ENCODE measurements at places on chromosomes 12 and 14. TPM values are rescaled to one million over a fixed set of nuclear protein-coding genes. Genes with fewer than 3 reads are reported as not detected.

Gene GRIP1
- total RNA-seq: not detected

Gene OTX2
- total RNA-seq: not detected

Gene DIO2
- total RNA-seq: not detected

Gene SMCO2
- not detected for total RNA-seq

All from mammary microvascular endothelial cell (primary cell).